ENCODE measurements at places on chromosomes 5 and 9.

DNA sequence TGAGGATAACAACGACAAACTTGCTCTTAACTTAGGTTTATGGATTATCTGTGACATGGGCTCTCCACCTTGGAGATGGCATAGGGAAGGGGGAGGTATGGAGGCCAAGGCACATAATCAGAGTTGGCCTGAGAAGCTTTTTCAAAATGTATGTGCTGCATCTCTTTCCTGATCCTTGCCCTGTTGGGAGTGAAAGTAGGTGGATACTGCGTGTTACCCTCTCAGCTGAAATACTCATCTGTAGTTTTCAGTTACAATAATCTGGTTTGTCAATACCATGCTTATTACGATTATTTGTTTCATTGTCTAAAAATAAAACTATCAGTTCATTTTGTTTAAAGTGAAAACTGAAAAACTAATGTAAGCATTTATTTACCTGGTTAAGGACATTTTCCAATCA, 86.7 kb downstream of the SLC44A1 start:
- no peak for DNase-seq

DNA sequence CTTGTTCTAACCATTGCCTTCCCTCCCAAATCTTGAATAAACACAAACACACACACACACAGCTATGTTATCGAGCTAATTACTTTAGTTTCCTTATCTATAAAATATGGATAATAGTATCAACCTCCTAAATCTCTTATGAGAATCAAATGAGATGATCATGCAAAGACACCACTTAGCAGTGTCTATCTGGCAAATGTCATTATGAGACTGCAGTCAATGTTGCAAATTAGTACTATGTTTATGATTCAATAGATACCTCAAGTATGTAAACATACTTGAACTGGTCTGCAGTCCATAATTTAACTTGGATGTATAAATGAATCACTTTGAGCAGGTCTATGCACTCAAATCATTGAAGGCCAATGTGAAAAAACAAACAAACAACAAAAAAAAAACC, 22.2 kb upstream of the ERAP2 start:
- no peak for DNase-seq

- no peak for DNase-seq
Measured at GRCh38 chr5:102932781-102933180, 177.7 kb downstream of the PAM start.

DNA sequence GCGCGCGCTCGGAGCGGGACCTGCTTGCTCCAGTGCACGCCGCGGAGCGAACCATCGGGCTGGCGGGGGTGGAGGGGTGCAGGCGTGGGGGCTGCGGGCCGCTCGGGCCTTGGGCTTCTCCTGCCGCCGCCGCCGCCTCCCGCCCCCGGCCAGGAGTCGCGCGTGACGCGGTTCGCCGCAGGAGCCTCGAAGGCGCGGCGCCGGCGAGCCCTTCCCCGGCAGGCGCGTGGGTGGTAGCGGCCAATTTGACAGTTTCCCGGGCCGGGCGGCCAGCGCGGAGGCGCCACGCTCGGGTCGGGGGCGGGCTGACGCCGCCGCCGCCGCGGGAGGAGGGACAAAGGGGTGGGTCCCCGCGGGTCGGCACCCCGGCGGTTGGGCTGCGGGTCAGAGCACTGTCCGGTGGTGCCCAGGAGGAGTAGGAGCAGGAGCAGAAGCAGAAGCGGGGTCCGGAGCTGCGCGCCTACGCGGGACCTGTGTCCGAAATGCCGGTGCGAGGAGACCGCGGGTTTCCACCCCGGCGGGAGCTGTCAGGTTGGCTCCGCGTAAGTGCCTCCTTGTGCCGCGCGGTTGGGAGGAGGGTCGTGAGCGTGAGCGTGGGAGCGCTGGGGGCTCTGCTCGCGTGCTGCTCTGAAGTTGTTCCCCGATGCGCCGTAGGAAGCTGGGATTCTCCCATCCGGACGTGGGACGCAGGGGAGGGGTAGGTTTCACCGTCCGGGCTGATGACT, at the start of gene TJP2:
Gene TJP2, plus strand, starts transcription at position 387 of the 725 bp plus-strand sequence. Its CDS starts 96 bp downstream, at position 483.
- DNase-seq, result no peak

GRCh38 chr5:6480133-6481051, 31.7 kb downstream of the UBE2QL1 start:
- DNase-seq, result no peak

- no peak for DNase-seq
Measured at GRCh38 chr5:89735082-89735481, 674.5 kb downstream of the CETN3 start.

DNA sequence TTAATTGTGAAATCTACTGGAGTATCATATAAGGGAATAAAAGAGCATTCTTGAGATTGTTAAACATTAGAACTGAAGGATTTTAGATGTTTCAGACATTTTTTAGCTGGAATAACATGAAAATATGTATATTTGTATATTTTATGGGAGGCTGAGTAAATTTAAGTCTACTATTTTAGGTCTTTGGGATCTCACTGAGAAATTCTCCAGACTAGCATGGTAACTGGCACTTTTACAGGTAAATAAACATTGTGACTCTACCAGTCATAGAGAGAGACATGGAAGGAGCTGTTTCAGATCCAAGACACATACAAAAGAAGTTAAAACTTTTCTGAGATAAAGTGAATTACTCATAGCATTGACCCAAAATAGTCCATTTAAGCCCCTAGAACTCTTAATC, 59.4 kb downstream of the NDUFAF2 start:
- DNase-seq, result no peak

DNA sequence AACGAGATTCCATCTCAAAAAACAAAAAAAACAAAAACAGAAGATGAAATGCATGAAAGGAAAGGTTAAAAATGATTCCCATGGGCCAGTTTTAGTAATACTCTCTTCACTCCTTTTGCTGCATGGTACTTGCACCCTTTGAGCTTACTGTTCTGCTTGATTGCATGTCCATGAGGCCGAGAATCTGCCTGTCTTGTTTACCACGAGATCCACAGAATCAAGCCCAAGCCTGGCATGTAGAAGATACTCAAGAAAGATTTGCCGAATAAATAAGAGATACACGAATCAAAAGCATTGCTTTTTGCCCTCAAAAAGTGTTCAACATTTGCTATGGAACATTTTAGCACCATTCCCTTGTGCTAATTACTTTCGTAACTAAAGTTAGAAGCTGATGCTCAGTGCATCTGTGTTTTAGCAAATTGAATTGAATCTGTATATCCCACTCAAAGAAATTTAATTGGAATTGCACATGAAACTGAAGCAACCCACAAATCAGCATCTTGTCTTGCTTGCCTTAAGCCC, 1.1 kb downstream of the FAXDC2 start:
- no peak for DNase-seq

DNA sequence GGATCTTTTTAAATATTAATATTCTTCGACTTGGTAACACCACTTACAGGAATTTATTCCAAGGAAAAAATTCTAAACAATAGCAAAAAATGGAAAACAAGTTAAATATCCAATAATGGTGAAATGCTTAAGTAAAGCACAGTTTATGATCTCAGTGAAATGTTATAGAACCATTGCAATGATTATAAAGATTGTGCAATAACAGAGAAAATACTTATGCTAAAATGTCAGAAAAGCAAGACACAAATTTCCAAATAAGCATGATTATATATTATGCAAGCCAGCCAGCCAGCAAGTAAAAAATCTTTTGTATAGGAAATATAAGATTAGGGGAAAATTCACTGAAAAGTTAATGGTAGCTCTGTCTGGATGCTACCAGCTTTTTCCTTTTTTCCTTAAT, 102.7 kb upstream of the EFNA5 start:
- no peak for DNase-seq

DNA sequence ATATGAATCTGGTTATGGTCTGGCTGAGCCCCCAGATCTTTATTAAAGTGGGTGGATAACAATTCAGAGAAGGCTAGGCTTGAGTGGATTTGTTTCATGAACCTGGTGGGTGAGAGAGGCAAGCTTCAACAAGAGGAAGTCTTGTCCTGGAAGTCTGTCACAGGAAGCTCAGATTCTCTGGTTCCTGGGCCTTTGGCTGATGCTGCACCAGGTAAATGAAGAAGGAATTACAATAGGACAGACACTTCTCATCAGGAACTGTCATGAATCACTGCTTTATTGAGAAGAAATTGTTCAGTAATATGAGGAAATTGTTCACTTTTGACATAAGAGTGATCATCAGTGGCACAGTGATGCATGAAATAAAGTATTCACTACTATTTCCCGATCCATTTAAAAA, 167.6 kb upstream of the ELL2 start:
- no peak for DNase-seq

DNA sequence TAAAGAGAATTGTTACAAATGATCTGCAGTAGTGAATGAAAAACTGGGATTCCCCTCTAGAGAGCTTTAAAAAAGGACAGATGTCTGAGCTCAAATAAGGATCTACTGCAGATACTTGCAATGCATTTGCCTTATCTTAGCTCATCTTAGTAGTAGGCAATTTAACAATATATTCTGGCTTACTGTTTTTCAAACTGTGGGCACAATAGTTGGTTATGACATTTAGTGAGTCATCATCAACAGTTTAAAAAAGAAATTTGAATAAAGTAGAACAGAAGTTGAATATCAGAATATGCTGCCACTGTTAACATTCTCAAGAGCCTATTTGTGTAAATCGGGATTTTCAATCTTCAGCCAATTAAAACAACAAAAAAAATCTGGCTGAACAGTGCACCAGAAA, 6.7 kb upstream of the CAST start:
- no peak for DNase-seq

DNA sequence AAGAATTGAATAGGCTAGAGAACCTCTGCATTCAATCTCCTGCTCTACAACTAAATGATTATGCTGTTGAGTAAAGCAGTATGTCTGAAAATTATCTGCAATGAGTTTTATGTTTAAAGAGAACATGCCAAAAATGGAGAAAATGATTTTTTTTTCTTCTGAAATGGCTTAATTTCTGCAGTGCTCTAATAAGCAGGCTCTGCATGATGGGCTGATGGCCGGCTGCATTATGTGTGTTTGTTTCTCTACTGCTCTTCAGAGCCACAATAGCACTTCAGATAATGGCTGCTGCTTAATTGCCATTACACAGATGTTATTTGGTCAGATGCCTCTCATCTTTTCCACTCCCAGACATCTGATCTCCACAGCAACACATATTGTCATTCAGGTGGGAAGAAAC, 286.4 kb upstream of the DMAC1 start:
- no peak for DNase-seq

DNA sequence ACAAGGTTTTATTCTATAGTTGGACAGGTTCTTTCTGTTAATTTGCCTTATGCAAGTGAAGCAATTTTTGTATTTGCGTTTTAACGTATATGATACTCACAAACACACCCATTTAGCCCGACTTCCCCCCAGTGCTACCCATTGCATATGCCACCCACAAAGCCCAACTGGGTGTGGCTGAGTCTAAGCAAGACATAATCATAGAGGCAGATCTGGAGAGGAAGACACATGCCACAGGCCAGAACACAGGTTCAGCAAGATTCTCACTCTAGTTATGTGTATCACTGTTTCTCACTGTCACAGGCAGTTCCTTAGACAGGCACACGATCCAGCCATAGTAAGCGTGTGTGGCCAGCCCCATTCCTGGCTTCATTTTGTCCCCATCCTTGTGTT, 29.0 kb upstream of the PUM3 start:
- DNase-seq, result no peak

DNA sequence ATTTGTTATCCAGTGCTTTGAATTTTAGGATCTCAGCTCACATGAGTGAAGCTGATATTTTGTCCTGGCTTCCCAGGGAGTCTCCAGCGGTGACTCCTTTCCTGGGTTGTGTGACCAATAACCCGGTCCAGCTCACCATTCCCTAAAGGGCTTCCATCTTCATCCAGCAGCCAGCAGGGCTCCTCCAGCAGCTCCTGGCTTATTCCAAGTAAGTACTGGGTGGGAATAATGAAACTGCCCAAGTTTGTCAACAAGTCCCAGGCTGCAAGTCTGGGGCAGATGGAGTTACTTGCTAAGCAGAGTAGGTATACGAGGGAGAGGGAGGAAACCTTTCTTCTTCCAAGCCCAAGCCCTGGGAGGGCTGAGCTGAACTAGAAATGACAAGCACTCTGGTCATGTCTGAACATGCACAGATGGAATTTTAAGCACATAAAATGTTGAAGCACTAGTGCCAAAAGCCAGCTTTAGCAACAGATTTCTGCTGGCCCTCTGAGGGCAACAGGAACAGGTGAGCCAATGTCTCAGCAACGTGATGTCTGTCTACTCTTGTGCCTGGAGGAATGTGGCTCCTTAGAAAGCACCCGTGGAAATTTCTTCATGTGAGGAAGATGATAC, 153.7 kb upstream of the DAPK1 start:
- DNase-seq, result no peak

DNA sequence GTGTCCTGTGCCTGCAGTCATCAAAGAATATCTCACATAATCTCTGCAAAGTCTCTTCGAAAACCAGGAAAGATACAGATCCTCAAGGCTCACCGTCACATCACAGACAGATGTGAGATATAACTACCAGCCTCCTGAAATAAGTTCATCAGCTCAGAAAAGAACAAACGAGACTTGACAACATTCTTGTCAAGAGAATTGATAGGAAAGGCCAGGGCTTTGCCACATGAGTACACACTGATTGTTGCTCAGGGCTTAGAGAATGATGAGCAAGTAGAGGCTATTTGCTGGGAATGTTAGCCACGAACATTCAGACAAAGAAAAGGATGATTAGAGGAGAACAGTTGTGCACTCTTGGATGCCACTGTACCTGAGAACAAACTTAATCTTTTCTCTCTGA, 535.1 kb downstream of the ELAVL2 start:
- DNase-seq, result no peak

DNA sequence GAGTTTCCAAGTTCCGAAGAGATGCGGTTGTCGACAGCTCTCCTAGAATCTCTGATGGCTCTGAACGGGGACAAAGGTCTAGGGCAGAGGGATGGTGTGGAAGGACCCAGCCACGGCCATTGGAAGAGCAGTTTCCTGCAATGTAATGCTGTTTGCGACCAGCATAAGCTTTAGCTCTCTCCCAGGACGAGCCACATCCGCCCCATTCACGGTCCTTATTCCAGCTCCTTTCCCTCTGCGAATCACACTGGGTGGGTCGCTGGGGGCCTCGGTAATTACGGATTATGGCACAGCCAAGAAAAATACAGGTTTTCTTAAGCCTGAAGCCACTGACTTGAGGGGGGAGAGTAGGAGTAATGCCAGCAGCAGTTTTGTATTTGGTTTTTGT, 22.7 kb downstream of the ANXA2R start:
- no peak for DNase-seq

- DNase-seq, result no peak
Measured at GRCh38 chr9:76932757-76933156, 26.8 kb upstream of the PRUNE2 start.

- DNase-seq, result no peak
Measured at GRCh38 chr9:84057662-84058061, 77.1 kb downstream of the RMI1 start.

GRCh38 chr5:125186911-125187375, 440.5 kb upstream of the ZNF608 start:
- DNase-seq, result no peak

DNA sequence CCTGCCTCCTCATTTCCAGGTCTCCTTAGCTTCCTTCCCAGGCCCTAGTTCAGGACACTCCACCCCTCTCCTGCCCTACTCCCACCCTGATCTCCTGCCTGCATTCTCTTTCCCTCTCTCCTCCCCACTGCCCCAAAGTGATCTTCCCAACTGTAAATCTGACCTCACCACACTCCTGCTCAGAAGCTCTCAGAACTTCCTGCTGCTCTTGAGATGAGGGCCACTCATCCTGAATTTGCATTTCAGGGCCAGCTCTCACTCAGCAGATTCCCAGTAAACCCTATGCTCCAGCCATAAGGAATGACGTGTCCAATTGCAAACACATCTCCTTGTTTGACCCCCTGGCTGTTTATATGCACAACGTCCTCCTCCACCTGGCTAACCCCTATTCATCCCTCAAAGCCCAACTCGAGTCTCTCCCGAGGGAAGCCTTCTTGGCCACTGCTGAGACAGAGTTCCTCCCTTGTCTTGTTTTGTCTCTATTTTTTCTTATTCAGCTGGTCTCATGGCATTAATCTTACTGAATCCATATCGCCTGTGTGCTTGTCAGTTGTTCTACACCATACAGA, 95.0 kb downstream of the NSG2 start:
- DNase-seq, result no peak

All from esophagus squamous epithelium (tissue), 5 donors.